ENCODE measurements at places on chromosomes 7 and 10.

DNA sequence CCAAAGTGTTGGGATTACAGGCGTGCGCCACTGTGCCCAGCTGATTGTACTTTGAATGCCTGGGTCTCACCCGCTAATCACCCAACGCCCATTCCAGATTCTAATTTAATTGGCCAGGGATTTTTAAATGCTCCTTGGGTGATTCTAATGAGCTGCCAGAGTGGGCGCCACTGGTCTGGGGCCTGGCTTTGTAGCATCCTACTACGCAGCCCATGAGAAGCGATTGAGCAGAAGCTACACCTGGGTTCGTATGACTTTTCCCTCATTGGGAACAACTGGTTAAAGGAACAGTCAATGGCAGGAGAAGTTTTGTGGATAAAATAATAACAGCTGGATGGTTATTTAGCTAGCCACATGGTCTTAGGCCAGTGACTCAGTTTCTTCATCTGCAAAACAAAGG lies 108.0 kb downstream of the SPAG6 start:
- no peak for DNase-seq

- no peak for DNase-seq
These were observed 47.0 kb downstream of the SPAM1 start for GRCh38 chr7:123972045-123972444.

- DNase-seq, result peak; percentile 91
These were observed 381.8 kb upstream of the FZD8 start for GRCh38 chr10:36023939-36024338.

- DNase-seq, result no peak
These were observed 36.0 kb upstream of the RSU1 start for GRCh38 chr10:16853201-16853600.

GRCh38 chr10:121687095-121687813 lies 89.0 kb upstream of the FGFR2 start:
- no peak for DNase-seq

DNA sequence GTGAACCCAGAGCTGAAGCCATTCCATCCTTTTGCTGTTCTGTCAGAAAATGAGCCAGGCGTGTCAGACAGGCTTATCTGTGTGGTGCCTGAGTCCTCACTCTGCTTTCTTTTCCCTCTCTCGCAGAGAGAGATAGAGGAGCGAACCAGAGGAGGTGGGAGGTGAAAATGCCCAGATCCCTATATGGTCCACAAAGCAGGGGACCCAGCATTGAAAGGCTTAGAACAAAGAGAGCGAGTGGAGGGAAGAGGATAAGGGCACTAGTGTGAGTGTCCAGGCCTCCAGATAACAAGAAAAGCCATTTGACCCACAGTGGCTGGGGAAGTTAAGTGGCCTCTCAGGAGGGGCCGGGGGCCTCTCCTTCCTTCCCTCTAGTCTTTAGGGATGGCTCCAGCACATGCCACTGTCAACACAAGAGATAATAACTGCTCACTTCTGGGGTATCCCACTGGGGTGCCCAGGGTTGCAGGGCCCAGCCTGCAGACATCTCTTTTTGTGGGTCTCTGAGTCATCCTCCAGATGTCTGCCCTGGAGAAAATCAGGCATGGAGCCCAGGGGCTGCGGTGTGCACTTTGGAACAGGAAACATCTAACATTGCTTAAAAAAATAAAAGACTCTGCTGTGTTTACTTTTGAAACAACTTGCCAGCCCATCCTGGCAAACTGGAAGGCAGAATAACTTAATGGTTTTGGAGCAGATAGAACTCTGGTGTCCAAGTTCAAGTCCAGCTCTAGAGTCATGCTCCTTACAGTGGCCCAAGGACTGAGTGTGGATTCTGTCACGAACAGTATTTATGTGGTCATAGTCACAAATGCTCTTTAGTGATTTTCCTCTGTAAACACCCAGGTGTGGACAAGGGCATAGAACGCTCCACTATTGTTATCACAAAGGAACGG lies 189.5 kb downstream of the CXCL12 start:
- peak; percentile 58 for DNase-seq

DNA sequence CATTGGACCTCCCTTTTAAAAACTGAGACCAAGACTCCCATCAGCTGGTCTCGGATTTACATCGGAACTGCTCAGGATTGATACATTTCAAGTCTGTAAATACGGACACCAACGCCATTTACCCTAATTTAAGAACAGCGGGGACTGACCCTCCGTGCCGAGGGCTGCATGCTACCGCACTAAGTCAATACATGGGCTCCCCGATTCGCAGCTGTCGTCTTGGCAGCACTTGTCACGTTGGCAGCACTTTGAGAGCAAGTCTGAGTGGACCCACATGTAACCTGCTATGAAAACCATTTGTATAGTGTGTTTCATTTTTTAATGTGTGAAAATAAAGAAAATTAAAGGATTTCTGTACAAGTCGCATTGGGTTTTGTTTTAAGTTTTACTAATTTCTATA lies 83.4 kb downstream of the EZH2 start:
- DNase-seq, result no peak

- DNase-seq, result no peak
These were observed 306.7 kb upstream of the MBL2 start for GRCh38 chr10:53079283-53079682.

GRCh38 chr7:34430456-34430855 lies 227.6 kb upstream of the NPSR1 start:
- no peak for DNase-seq

DNA sequence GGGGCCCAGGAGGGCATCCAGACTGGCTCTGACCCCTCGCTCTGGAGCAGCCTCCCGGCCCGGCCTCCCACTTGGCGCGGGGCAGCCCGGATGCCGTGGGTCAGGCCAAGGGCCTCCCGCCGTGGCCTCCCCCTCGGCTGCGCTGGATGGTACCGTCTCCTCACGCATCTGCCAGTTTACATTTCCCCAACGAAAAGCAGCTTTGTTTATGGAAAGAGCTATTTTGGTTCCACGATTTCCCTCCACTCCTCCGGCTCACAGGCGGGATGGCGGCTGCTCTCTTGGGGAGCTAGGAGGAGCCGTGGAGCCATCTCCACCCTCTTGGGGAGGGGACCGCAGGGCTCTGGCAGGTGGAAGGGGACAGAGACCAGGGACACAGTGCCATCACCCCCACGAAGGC lies 93.2 kb upstream of the MYL10 start:
- no peak for DNase-seq

DNA sequence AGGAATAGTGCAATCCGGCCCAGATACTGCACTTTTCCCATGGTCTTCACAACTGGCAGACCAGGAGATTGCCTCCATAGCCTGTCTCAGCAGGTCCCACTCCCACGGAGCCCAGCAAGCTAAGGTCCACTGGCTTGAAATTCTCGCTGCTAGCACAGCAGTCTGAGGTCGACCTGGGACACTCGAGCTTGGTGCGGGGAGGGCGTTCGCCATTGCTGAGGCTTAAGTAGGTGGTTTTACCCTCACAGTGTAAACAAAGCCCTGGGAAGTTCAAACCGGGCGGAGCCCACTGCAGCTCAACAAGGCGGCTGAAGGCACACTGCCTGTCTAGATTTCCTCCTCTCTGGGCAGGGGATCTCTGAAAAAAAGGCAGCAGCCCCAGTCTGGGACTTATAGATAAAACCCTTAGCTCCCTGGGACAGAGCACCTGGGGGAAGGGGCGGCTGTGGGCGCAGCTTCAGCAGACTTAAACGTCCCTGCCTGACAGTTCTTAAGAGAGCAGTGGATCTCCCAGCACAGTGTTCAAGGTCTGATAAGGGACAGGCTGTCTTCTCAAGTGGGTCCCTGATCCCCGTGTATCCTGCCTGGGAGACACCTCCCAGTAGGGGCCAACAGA lies 293.5 kb upstream of the GALNT17 start:
- DNase-seq, result no peak

GRCh38 chr10:86538547-86538946 lies 17.0 kb upstream of the WAPL start:
- DNase-seq, result no peak

GRCh38 chr10:43749145-43749576 lies 100.5 kb upstream of the ZNF32 start:
- no peak for DNase-seq

DNA sequence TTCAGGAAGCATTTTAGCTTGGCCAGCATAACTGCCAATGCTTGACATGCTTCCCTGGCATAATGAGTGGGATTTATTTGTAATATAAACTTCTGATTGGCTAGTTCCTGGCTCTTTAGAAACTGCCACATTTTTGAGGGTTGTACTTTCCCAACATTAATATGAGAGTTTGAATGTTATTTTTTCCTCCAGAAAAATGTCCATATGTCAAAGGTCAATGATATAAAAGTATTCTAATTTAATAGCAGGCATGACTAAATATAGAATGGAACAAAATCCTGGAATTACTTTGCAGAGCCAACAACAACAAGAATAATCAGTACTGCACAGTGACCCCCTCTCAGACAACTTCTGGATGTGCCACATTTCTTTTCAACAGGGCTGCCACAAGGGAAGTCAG lies 352.6 kb downstream of the PRPF18 start:
- no peak for DNase-seq

- no peak for DNase-seq
These were observed 57.9 kb downstream of the DNAJB9 start for GRCh38 chr7:108627476-108628051.

- peak; percentile 70 for DNase-seq
These were observed 668 bp downstream of the GPR37 start for GRCh38 chr7:124764847-124765400.

DNA sequence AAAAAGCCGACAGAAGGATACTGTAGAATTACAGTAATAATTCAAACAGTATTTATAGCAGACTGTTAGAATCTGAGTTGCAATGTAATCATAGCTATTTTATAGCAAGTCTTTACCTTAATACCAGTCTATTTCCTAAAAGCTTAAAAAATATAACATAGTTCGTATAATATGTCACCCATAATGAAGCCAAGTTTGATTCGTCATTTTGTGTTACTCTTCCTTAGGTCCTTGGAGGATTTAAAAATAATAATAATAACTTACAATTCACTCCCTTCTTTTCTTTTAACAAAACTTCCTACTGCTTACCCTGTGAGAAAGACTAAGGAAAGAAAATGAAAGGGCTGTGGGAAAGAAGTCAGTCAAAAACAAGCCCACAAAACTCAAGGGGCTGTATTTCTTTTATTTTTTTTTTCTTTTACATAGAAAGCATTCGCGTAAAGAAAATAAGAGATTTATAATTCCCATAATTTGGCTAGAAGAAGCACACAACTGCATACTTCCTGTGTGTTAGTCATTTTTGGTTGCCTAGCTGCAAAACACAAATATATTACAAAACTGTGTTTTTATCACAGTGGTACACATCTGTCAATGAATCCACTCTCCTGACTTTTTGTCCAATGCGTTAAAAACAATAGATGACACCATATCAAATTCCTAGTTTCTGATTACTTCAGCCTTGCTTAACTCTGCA lies 187.2 kb upstream of the CELF2 start:
- no peak for DNase-seq

GRCh38 chr7:79740076-79740475 lies 286.6 kb upstream of the MAGI2 start:
- no peak for DNase-seq

GRCh38 chr10:117540640-117541404 lies 1.7 kb upstream of the EMX2 start:
- no peak for DNase-seq

DNA sequence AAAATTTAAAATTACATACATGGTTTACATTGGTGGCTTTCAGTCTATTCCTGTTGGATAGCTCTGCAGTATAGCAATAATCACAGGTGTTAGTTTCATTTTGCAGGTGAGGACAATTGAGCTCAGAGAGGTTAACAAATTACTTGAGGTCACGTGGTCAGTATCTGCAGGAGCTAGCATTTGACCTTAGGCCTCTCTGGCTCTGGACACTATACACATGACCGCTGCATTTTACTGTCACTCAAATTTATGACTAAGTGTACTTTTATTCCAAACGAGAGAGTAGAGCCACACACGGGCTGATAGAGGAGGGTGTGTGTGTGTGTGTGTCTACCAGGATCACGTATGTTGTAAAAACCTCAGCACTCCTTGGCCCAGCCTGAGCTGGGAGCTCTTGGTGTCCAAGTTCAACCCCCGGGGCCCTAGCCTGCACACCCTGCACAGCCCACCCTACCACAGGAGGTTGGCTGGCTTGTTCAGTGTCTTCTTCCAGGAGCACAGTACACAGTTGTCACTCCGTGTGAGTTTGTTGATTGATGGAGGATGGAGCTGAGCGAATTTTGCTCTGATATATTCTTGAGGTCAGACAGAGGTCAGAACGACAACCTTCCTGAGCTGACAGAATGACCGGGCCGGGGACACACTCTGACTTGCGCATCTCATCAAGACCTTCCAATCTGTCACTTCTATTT lies 272.7 kb downstream of the GFRA1 start:
- no peak for DNase-seq

- DNase-seq, result peak; percentile 74
These were observed 34.4 kb downstream of the ADD3 start for GRCh38 chr10:110042181-110042580.

DNA sequence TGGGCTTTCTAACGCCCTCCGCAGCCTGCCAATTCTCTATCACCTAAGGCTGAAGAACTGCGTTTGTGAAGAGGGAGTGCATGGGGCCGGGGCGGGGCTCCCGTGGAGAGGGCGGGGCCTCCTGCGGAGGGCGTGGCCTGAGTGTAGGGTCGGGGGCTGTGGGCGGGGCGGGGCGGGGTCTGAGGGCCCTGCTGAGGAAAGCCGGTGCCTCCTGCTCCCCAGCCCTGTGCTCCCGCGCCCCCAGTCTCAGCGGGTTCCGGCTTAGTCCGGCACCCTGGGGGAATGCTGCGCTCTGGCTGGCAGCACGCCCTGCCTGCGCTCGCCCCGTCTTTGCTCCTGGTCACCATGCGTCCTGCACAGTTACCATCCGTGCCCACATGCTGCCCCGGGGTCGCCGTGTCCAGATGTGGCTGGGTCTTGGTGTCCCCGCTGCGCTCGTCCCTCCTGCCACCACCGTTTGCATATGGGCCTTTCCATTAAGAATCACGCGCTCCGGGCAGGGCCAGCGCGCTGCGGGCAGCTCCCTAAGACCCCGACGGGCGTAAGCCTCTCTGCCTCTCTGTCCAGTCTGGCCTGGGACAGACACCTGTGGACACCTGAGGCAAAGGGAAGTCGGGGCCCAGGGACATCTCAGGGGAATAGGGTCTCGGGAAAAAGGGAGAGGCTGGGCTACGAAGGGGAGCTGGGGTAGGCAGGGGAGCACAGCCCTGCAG lies 144.0 kb upstream of the RET start:
- peak; percentile 79 for DNase-seq

DNA sequence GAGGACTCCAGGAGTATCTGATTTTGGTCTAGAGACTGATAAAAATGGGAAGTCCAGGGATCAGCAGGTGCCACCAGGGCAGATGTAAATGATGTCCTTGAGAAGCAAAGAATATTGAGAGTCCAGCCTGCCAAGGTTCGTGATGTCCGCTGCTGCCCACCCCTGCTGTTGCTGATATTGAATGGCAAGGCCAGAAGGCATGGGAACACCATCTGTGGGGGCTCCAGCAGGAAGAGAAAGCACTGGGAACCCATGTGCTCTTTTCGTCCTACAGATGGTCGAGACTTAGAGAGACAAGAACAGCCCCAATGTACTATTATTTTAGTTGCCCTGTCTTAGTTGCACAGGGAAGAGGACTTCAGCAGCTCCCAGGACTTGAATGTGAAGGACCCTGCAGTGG lies 363.9 kb downstream of the GALNT17 start:
- DNase-seq, result no peak
